ENCODE measurements at places on chromosomes 5 and 9.

DNA sequence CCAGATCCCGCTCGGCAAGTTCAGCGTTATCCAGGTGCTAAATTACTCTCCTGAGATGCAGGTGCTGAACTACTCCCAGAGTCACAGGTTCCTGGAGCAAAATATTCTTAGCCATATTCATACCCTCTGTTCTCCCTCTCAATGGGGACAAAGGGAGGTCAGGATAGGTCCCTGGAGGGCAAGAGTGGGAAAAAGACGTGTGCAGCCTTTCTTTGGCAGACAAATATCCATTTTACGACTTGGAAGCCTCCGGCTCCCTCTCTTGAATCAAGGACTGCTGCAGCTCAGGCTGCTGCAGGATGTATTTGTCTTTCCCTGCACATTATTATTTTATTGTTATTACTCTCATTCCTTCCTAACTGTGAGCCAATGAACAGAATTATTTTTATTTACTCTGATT is 590.2 kb downstream of the NR2F1-AS1 start:
- no peak for DNase-seq

DNA sequence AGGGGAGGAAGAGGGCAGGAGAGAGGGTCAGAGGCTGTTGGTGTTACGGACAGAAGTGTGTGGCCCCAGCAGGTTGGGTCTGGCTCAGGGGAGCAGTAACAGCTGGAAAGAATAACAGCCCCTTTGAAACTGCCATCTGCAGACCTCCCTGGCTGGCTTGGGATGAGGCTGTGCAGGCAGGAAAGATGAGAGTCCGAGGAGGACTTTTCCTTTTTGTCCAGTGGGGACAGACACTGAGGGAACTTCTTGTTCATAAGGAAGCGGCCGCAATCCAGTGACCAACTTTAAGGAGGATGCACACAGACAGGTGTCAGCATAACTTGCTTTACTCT is 14.8 kb upstream of the PLEKHG4B start:
- no peak for DNase-seq

GRCh38 chr5:82106207-82106606 is 134.4 kb downstream of the ATG10 start:
- peak; percentile 43 for DNase-seq

- DNase-seq: peak; percentile 28
Observed at GRCh38 chr9:77663754-77664153, 15.6 kb upstream of the GNA14 start.

- DNase-seq: no peak
Observed at GRCh38 chr9:98280574-98280973, 25.1 kb upstream of the TBC1D2 start.

- no peak for DNase-seq
Observed at GRCh38 chr9:92726971-92727715, 37.5 kb downstream of the BICD2 start.

- DNase-seq: no peak
Observed at GRCh38 chr9:89866701-89867100, 261.9 kb downstream of the GADD45G start.

GRCh38 chr5:67267512-67268216 is 71.1 kb upstream of the CD180 start:
- DNase-seq: no peak
